ENCODE measurements at places on chromosomes 1 and 21.

GRCh38 chr1:107941123-107941522 lies 23.9 kb downstream of the VAV3 start:
- DNase-seq = no peak

DNA sequence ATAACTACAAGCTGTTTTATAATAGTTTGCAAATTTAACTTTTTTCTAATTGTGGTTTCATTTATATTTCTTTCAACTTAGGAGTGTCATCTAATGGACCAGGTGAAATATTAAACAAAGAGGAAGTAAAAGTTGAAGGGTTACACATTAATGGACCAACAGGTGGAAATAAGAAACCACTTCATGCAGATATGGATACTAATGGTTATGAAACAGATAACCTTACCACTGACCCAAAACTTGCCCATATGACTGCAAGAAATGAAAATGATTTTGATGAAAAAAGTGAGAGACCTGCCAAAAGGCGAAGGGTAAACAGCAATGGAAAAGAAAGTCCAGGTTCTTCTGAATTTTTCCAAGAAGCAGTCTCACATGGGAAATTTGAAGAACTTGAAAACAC lies 59.7 kb downstream of the MIER1 start:
- DNase-seq = no peak

GRCh38 chr21:21664871-21665270 lies 666.7 kb downstream of the NCAM2 start:
- no peak for DNase-seq

DNA sequence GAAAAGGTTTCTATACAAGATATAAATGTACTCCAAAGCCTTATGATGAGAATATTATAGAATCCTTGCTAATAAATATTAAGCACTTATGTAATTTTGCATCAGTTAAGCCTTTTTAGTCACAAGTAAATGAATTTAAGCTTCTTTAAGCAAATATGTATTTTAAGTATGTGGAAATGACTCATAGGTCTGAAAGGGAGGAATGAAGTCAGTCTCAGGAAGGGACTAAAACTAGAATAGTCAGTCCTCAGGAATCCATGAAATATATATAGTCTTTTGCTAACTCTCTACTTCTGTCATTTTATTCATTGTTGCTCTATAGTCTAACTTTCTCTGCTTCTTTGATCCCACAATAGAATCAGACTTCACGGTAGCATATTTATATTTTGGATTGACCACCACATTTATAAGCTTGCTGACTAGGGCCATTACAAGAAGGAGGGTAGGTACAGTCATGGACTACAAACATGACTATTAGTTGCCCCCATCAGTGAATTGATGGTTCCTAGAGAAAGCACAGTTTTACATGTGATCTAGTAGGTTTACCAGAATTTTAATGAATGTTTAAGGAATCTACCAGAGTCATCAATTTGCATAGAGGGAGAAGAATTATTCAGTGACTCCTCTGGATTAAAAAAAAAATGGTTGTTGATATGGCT lies 20.2 kb upstream of the RABGGTB start:
- no peak for DNase-seq

- peak; percentile 26 for DNase-seq
Measured at GRCh38 chr1:214018386-214019268, 30.9 kb downstream of the PROX1 start.

Measured in activated naive CD4-positive, alpha-beta T cell treated with anti-CD3 and anti-CD28 coated beads, Interleukin-2, amount 50 U/mL, for 16 hours (primary cell).